Activated naive CD4-positive, alpha-beta T cell treated with anti-CD3 and anti-CD28 coated beads, Interleukin-2, amount 10 ng/mL, durations not matched to agents 7 days and 5 days (primary cell): ENCODE measurements at places on chromosomes 1 and 21.
A peak's percentile ranks its signal among the peaks of the same experiment; 100 is the strongest.

DNA sequence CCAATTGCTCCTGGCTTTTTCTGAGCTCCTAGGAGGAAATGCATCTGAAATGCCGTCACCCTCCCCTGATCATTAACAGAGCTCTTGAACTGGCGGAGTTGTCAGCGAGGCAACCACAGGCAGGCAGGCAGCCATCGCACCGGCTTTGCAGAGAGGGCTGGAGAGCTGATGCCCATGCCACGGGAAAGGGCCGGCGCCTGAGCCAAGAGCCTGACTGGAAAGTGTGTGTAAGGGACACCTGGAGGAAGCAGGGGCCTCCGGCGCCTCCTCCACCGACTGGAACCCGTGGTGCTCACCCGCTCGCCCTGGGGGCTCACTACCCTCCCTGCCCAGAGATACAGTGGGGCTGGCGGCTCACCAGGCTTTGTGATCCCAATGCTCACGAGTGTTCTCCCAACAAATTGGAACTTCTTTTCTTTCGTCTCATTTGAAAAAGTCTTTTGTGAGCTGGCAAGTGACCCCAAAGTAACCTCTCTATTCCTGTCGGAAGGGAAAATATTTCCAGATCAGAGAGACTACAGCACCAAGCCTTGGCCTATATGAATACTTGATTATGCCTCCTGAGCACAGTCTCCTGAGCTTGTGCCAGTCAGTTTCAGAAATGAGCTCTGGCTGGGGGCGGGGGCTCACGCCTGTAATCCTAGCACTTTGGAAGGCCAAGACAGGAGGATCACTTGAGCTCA is 97.7 kb upstream of the SLC25A33 start:
- H3K36me3 ChIP-seq, result no peaks in the 10 kb centered on the region
- H3K4me1 ChIP-seq, result no peaks in the 10 kb centered on the region
- H3K27ac ChIP-seq, result no peak overlapping the region

GRCh38 chr1:119181218-119181617 is 40.8 kb upstream of the WARS2 start:
- no peak overlapping the region for H3K27ac ChIP-seq
- H3K4me3 ChIP-seq, result no peak overlapping the region

GRCh38 chr1:15786581-15786980 is 20.9 kb downstream of the UQCRHL start:
- H3K36me3 ChIP-seq, result no peaks in the 10 kb centered on the region
- H3K4me3 ChIP-seq, result no peak overlapping the region
- no peaks in the 10 kb centered on the region for H3K4me1 ChIP-seq
- DNase-seq, result no peak
- H3K27ac ChIP-seq, result no peak overlapping the region

GRCh38 chr1:45326627-45327623 is at the start of gene HPDL:
Gene HPDL, plus strand, starts transcription at chr1:45326895. Its CDS starts 254 bp downstream, at chr1:45327149.
- peak; percentile 79 for DNase-seq
- peak within 1 kb of the TSS; percentile 78 for H3K4me3 ChIP-seq
- peaks cover 12% of the 10 kb centered on the region for H3K27me3 ChIP-seq
- H3K4me1 ChIP-seq, result peaks cover 30% of the 10 kb centered on the region

DNA sequence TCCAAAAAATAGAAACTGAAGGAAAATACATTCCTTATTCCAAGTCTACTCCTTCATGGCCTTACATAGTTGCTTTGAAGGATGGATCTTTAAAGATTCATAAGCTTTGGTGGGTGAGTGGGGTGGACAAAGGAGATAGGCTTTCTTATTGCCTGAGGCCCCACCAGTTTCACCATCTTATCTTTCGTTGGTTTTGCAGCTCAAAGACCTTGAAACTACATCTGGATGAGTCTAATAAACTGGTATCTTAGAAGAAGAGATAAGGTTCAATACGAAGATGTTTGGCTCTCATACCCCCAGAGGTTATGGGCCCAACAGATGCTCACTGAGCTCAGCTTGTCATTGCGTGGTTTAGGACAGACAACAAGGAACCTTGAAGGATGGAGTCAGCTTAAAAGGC is 201.5 kb downstream of the HS2ST1 start:
- no peaks in the 10 kb centered on the region for H3K4me1 ChIP-seq
- H3K27ac ChIP-seq, result no peak overlapping the region
- H3K36me3 ChIP-seq, result no peaks in the 10 kb centered on the region
- no peaks in the 10 kb centered on the region for H3K27me3 ChIP-seq
- DNase-seq, result no peak
- H3K4me3 ChIP-seq, result no peak overlapping the region

GRCh38 chr21:15667819-15668218 is 62.0 kb upstream of the USP25 start:
- no peaks in the 10 kb centered on the region for H3K4me1 ChIP-seq
- no peaks in the 10 kb centered on the region for H3K36me3 ChIP-seq
- no peaks in the 10 kb centered on the region for H3K27me3 ChIP-seq
- H3K4me3 ChIP-seq, result no peak overlapping the region
- H3K27ac ChIP-seq, result no peak overlapping the region
- DNase-seq, result no peak

DNA sequence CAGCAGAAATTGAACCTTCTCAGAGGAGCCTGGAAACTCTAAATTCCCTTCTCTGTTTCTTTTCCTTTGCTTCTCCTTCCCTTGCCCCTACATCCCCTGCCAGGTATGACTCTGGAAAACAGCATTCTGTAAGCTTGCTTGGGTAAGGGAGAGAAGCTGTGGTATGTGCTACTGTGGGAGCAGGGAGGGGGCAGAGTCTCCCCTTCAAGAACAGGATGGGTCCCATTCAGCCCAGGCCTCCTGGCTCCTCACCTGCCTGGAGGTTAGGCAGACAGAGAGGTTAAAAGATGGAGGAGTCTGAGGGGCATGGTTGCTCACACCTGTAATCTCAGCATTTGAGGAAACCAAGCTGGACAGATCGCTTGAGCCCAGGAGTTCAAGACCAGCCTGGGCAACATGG is 40.6 kb upstream of the UBE2U start:
- no peak overlapping the region for H3K4me3 ChIP-seq
- no peak overlapping the region for H3K27ac ChIP-seq
- no peaks in the 10 kb centered on the region for H3K4me1 ChIP-seq

DNA sequence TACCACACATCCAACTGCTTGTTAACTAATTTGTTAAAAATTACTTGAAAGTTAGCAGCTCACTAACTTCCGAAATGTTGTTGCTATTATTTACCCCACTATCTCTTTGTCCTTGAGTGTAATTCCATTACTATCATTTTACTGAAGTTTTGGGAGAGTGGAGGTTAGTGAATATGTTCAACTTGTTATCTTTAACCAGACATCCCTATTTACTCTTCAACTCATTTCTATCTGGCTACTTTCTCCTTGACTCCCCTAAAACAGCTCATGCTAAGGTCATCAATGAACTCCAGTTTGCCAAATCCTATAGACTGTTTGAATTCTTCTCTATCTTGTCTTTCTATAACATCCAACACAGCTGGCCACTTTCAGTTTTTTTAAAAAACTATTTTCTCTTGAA is 4.3 kb upstream of the C1orf116 start:
- peaks cover 1% of the 10 kb centered on the region for H3K4me1 ChIP-seq
- H3K27ac ChIP-seq, result no peak overlapping the region
- DNase-seq, result no peak
- H3K4me3 ChIP-seq, result no peak overlapping the region

- no peaks in the 10 kb centered on the region for H3K36me3 ChIP-seq
- no peak overlapping the region for H3K4me3 ChIP-seq
- no peaks in the 10 kb centered on the region for H3K4me1 ChIP-seq
- no peak for DNase-seq
- no peak overlapping the region for H3K27ac ChIP-seq
These were observed 51.6 kb downstream of the ETS2 start for GRCh38 chr21:38857152-38857825.

- no peaks in the 10 kb centered on the region for H3K4me1 ChIP-seq
- H3K36me3 ChIP-seq, result no peaks in the 10 kb centered on the region
- H3K4me3 ChIP-seq, result no peak overlapping the region
- H3K27ac ChIP-seq, result no peak overlapping the region
These were observed 79.2 kb downstream of the ZNF326 start for GRCh38 chr1:90074137-90074536.

- H3K36me3 ChIP-seq, result peaks cover 75% of the 10 kb centered on the region
- H3K4me3 ChIP-seq, result no peak overlapping the region
- peaks cover 54% of the 10 kb centered on the region for H3K4me1 ChIP-seq
- H3K27ac ChIP-seq, result peak overlapping the region; percentile 61
These were observed 5.0 kb downstream of the RABGGTB start for GRCh38 chr1:75791022-75791421.

GRCh38 chr21:34615487-34615814 is 538 bp upstream of the RCAN1 start:
- H3K36me3 ChIP-seq, result no peaks in the 10 kb centered on the region
- peak overlapping the region; percentile 66 for H3K27ac ChIP-seq
- DNase-seq, result no peak
- peak overlapping the region; percentile 77 for H3K4me3 ChIP-seq

- peaks cover 36% of the 10 kb centered on the region for H3K4me1 ChIP-seq
- H3K4me3 ChIP-seq, result peak within 1 kb of the TSS; percentile 90
- peak; percentile 90 for DNase-seq
- peak within 1 kb of the TSS; percentile 97 for H3K27ac ChIP-seq
These were observed at the start of gene NDUFS5 for GRCh38 chr1:39026051-39026865. Gene NDUFS5, plus strand, starts transcription at chr1:39026350. Its CDS starts 2,375 bp downstream, at chr1:39028725.

- H3K27me3 ChIP-seq, result no peaks in the 10 kb centered on the region
- no peak for DNase-seq
- peaks cover 61% of the 10 kb centered on the region for H3K4me1 ChIP-seq
- no peak overlapping the region for H3K4me3 ChIP-seq
- H3K36me3 ChIP-seq, result peaks cover 56% of the 10 kb centered on the region
- peak overlapping the region; percentile 81 for H3K27ac ChIP-seq
These were observed 28.5 kb downstream of the ECE1 start for GRCh38 chr1:21261551-21262292.

- H3K4me3 ChIP-seq, result no peak overlapping the region
- no peak for DNase-seq
- H3K4me1 ChIP-seq, result no peaks in the 10 kb centered on the region
- no peak overlapping the region for H3K27ac ChIP-seq
These were observed 59.8 kb upstream of the ETV3 start for GRCh38 chr1:157197906-157198435.

- H3K27ac ChIP-seq, result no peak overlapping the region
- H3K4me1 ChIP-seq, result peaks cover 9% of the 10 kb centered on the region
- DNase-seq, result peak; percentile 72
- H3K27me3 ChIP-seq, result peaks cover 9% of the 10 kb centered on the region
These were observed 18.5 kb downstream of the SH3BP5L start for GRCh38 chr1:248807067-248807737.

DNA sequence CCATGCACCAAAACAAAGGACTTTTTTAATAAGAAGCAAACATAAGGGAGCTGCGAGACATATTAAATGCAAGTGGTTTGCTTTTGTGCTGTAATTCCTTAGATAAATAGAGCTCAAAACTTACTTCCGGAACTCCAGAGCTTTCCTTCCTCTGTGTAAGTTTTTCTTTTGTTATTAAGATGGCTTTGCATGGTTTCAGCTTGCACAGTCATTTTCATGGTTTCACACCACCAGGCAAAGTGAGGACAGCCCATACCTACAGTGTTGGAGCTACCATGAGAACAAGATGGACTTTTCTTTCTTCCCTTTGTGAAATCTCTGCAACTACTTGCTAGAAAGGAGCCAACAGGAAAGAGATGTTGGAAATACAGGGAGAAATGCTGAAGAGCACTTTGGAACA is 368.0 kb downstream of the SETD4 start:
- H3K27ac ChIP-seq, result no peak overlapping the region
- H3K27me3 ChIP-seq, result peaks cover 16% of the 10 kb centered on the region
- no peak for DNase-seq
- H3K4me3 ChIP-seq, result no peak overlapping the region
- no peaks in the 10 kb centered on the region for H3K36me3 ChIP-seq

- peaks cover 1% of the 10 kb centered on the region for H3K36me3 ChIP-seq
- no peak overlapping the region for H3K4me3 ChIP-seq
- DNase-seq, result no peak
- no peaks in the 10 kb centered on the region for H3K27me3 ChIP-seq
- H3K4me1 ChIP-seq, result no peaks in the 10 kb centered on the region
- no peak overlapping the region for H3K27ac ChIP-seq
These were observed 116.3 kb upstream of the CACYBP start for GRCh38 chr1:174883409-174883808.

- DNase-seq, result no peak
- no peaks in the 10 kb centered on the region for H3K36me3 ChIP-seq
- no peak overlapping the region for H3K4me3 ChIP-seq
These were observed 233.5 kb downstream of the TRABD2B start for GRCh38 chr1:47763591-47764171.

DNA sequence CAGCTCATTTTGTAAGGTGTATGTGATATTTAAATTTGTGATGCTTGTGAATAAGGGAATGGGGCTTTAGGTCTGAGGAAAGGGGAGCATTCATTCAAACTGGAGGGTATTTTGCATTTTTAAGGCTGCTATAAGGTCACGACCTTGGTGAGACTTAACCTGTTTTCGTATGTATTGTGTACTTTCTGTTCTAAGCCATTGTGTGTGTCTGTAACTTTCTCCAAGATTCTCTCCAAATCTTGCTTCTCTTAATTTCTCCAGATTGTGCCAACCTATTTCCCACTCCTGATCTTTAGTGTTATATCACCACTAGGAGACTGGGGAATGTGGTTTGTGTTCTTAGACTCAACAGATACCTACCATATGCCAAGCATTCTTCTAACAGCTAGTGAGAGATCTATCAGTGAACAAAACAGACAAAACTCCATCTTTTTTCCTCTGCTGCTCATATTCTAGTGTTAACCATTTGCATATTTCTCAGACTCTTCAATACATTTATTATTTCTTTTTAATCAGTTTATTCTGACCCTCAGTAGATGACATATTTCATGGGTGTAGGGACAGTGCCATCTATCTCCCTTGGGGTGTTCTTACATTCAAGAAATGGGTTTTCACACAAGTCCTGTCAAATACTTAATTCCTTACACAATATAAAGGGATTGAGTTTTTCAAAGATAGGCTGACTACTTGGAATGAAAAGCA is 27.5 kb downstream of the ATP1B1 start:
- no peak overlapping the region for H3K4me3 ChIP-seq
- H3K36me3 ChIP-seq, result no peaks in the 10 kb centered on the region
- H3K27ac ChIP-seq, result no peak overlapping the region
- peaks cover 5% of the 10 kb centered on the region for H3K4me1 ChIP-seq
- H3K27me3 ChIP-seq, result no peaks in the 10 kb centered on the region

DNA sequence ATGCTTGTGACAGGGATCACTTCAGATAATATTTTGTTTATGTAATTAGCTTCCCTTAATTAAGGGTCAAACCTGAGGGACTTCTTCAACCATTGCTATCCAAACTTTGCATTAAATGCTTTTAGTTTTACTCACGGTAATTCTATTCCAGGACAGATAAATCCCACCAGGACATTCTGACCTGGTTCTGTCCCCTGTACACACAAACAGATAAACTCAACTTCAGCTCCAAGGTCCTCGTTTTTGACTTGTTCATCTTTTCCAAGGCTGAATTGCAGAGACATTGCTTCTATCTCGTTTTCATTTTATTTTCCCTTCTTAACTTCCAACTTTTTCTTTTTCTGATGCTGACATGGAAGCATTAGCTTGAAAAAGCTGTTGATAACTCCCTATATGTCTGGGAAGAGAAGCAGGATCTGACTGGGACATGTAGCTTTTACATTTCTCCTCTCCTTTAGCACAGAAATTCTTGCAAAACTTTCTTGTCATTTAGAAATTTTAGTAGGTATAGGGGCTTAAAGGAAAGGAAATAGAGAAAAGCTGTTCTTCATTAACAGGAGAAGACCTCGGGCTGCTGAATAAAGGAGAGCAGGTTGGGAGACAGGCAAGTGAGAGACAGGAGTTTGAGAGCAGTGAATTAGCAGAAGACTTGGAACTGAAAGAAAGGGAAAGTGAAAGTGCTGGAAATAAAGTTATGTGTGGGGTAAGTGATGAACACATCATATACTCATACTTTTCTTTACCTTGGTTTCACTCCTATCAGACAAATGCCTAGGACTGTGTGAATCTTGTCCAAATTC is 231.7 kb upstream of the B3GALT2 start:
- H3K4me1 ChIP-seq, result peaks cover 53% of the 10 kb centered on the region
- H3K36me3 ChIP-seq, result peaks cover 19% of the 10 kb centered on the region
- peak; percentile 29 for DNase-seq
- peak overlapping the region; percentile 72 for H3K27ac ChIP-seq
- peak overlapping the region; percentile 52 for H3K4me3 ChIP-seq
- no peaks in the 10 kb centered on the region for H3K27me3 ChIP-seq
